ENCODE measurements at places on chromosomes 7 and 10.

DNA sequence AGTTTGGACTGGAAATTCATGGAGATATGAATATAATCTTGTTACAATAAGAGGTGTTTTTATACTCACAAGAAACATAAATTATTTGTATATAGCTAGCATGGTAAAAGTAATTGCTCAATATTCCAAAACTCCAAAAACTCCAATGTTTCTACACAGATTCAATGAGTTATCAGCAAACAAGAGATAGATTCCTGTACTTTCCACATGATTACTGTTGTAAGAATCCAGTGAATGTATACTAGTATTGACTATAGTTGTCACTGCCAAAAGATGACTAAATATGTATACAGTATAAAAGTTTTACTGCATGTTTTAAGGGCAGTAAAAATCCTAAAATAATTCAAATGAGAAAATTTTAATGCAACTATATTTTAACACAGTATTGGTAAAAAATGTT lies 10.7 kb downstream of the ATOH7 start:
- no peak for DNase-seq

DNA sequence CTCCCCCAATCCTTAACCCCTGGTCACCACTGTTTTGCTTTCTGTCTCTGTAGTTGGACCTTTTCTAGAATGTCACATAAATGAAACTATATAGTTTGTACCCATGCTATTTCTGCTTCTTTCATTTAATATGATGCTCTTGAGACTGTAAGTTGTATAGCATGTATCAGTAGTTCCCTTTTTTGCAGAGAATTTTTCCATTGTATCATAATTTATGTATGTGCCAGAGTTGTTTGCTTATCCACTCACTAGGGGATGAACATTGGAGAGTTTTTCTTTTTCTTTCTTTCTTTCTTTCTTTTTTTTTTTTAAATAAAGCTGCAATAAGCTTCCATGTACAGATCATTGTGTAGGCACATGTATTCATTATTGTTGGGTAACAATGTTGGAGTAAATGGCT lies 544.8 kb downstream of the CNTNAP2 start:
- DNase-seq = no peak

GRCh38 chr7:3117488-3118231 lies 74.0 kb upstream of the CARD11 start:
- no peak for DNase-seq

GRCh38 chr7:98719396-98719795 lies 102.3 kb downstream of the NPTX2 start:
- DNase-seq = no peak

- DNase-seq = no peak
Measured at GRCh38 chr10:9230625-9231024, 1176.1 kb downstream of the GATA3 start.
